ENCODE measurements at places on chromosomes 12 and 14.

DNA sequence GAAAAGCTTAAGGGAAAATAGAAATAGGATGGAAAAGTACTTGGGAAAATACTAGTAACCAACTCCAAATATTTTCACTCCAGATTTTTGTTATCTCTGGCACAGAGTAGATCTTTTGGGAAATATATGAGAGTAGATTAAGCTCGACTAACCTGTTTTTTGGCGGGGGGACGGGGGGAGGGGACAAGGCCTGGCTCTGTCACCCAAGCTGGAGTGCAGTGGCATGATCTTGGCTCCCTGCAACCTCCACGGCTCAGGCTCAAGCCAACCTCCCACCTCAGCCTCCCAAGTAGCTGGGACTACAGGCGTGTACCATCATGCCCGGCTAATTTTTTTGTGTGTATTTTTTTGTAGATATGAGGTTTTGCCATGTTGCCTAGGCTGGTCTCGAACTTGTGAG is 4.8 kb downstream of the DHRS7 start:
- no peak for DNase-seq

DNA sequence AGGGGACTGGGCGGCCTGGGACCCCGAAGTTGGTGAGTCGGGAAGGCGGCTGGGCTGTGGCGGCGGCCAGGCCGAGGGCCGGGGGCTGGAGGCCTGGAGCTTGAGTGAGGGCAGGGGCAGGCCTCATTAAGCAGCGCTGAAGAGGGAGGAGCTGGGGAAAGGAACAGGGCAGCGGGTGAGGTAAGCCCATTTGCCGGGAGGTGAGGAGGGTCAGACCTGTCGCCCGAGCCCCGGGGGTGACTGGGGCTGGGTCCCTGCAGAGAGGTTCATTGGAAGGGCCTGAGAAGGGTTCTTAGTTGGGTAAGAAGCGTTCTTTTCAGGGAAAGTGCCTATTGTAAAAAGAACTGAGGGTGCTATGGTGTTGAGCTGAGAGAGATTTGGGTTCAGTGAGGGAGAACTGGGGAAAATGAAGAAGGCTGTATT is 441 bp downstream of the RAB5B start:
- DNase-seq = peak; percentile 29

GRCh38 chr14:75147423-75148071 is 20.7 kb upstream of the NEK9 start:
- peak; percentile 96 for DNase-seq

DNA sequence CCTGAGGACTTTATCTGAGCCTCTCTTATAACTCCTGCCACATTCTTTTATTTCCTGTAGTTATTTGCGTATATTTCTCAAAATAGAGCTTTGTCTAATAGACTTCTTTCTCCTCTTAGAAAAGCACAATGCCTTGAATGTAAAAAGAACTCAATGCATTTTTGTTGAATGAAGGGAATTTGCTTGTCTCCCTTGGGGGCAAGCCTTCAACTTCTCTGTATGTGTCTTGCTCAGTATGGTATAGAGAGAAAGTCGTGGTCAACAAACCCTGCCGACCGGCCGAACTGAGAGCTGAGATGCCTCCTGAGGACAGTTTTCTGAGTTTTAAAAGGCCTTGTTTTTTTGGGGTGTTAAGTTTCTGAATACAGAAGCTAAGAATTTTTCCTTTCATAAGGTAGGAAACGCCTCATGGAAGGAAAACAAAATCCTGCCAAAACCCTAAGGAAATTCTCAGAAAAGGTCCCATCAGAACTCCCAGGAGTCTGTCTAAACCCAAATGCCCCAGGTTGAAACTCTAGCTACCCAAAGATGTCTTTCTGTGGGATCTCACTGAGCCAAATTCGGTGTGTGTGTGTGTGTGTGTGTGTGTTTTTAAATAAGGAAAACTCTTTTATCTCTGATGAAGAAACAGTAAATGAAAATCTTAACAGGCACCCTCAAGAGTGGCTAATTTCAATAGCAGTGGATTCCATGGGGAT is 136.6 kb downstream of the C12orf75 start:
- DNase-seq = no peak

- no peak for DNase-seq
Observed at GRCh38 chr12:34298971-34299801, 276.9 kb downstream of the ALG10 start.

- DNase-seq = no peak
Observed at GRCh38 chr12:1216560-1216959, 225.5 kb downstream of the ERC1 start.

DNA sequence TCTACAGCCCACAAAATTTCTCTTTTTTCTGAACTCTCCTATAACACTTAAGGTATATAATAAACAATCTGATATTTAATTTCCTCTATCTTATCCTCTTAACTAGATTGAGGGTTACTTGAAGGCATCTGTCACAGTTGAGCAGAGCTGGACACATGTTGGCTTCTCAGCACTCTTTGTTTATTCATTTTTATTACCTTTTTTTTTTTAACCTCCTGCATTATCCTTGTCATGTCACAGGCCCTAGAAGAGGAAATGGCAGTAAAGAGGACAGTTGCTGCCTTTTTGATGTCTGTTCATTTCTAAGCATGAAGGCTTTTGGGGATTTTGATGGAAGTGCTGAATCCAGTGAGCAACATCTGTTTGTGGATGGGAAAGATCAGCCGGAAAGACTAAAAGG is 32.5 kb upstream of the EVL start:
- DNase-seq = no peak

DNA sequence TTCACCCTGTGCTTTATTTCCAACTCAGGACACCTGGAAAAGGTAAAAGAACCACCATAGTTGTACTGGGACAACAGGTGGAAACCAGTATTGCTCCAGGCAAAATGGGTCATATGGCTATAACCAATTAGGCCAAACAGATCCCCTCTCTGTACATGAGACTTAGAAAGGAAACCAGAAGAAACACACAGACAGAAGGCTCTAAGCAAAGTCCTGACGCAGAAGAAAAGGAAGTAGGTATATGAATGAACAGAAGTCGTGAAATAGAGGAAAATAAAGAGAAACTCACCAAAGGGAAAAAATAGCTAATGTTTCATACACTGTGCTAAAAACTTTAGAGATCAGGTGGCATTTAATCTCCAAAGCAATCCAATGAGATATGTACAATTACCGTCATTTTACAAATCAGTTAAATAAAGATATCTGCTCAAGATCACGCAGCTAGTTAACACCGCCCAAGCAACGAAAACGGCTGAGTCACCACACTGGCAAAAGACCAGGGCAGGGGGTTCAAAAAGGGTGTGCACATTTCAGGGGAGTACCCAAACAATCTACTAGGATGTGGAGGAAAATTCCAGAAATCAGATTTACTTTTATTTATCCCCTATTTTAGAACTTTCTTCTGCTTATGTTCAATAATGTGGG is 82.3 kb downstream of the ITPR2 start:
- no peak for DNase-seq

GRCh38 chr12:67826946-67827720 is 162.1 kb upstream of the IFNG-AS1 start:
- DNase-seq = no peak

- DNase-seq = no peak
Observed at GRCh38 chr14:76769636-76770292, 8.5 kb downstream of the VASH1 start.

- no peak for DNase-seq
Observed at GRCh38 chr12:131159660-131160059, 206.0 kb downstream of the ADGRD1 start.

GRCh38 chr14:30185832-30186231 is 258.2 kb upstream of the PRKD1 start:
- no peak for DNase-seq

GRCh38 chr14:97903821-97904220 is 1106.6 kb downstream of the VRK1 start:
- no peak for DNase-seq
